ENCODE measurements at places on chromosomes 5 and 9.
A peak's percentile ranks its signal among the peaks of the same experiment; 100 is the strongest.

- no peak for DNase-seq
Measured at GRCh38 chr5:429453-430188, 13.4 kb upstream of the EXOC3 start.

- no peak for DNase-seq
Measured at GRCh38 chr5:24397601-24398000, 247.2 kb downstream of the CDH10 start.

DNA sequence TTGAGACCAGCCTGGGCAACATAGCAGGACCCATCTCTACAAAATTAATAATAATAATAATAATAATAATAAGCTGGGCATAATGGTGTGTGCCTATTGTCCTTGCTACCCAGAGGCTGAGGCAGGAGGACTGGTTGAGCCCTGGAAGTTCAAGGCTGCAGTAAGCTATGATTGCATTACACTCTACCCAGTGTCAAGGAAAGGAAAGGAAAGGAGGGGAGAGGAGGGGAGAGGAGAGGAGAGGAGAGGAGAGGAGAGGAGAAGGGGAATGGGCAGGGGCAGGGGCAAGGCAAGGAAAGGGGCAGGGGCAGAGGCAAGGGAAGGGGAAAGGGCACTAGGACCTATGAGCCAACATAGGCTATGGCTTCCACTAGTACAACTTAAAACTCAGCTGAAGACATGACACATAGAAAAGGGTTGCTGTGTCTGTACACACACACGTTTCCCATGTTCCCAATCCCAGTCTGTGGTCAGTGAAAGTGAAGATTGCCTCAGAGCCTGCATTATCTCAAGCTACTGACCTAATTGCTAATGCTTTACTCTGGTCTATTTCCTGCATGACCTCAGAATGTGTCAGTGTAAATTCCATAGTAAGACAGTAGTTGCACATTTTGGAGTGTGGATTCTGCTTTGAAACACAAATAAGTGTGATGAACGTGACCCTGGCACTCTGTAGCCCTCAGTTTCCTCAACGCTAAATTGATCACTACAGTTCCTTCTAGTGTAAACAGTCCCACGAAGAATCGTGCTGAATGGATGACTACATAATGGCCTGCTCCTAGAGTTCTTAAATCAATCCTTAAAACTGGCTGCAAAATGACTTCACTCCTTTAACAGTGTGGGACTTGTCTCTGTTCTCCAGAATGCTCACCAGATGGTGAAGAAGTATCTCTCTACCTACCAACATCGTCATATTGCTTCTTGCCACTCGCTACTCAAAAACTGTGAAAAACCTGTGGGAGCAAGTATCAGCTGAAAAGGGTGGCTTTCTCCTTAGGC is 497.0 kb downstream of the RAB3C start:
- DNase-seq, result peak; percentile 92

DNA sequence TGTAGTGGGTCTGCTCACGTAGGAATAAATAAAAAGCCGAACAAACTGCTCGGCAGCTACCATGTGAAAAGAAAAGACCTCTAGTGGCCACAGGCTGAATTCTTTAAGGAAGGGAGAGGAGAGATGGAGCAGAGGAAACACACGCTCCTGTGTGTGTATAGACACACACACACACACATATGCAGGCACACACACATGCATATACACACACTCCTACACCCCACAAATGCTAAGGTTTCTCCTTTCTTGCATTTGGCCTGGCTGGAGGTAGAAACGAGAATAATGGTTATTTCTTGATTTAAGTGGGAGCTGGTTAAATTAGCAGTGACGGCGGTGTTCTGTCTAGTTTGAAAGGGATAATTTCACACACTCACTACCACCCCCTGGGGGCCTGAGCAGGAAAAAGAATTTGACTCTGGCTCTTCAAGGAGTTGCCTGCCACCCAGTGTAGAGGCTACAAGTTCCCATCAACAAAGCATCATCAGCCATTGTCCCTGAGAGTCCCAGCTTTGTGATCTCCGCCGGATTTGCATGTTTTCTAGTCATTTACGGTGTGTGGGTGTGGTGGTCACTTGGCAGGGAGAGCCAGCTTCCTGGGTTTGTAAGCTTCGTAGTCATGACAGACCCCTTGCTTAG is at the start of gene INSYN2B:
Gene INSYN2B, minus strand, starts transcription at position 78 of the 636 bp plus-strand sequence. CDS start 96,597 bp downstream, outside the sequence.
- DNase-seq, result peak; percentile 83

GRCh38 chr5:142872795-142873194 is 102.6 kb downstream of the ARHGAP26 start:
- peak; percentile 87 for DNase-seq
